ENCODE measurements at places on chromosomes 2 and 18.

DNA sequence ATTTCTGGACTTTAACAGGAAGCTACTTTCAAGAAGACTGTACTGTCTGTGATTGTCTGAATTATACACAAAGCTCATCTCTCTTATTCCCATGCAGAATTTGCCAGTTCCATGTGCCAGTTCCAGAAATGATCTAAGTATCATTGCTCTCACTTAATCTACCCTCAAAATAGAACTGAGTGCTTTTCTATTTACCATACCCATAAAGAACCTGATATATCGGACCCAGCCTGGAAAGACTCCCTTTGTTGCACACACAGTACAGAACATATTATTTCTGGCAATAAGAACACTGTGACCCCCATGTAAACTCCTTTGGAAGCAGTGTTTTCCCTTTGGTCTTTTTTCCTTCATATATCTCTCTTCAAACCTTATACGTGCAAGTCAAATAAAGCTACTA, 102.3 kb upstream of the TTN start:
- no peak for DNase-seq

DNA sequence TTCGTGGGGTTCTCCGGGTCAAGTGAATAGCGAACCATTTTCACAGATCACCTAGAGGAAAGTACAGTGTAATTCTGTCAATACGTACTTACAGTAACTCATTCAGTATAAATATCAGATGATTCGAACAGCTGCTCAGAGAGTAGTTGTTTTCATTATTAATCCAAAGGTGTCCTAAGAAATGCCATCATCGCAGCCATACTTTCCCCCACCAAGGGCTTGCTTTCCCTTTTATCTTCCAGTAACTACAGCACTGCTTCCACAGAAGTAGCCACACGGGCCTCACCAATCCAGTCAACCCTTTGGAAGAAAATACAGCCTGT, 4.5 kb upstream of the C18orf32 start:
- DNase-seq = no peak

DNA sequence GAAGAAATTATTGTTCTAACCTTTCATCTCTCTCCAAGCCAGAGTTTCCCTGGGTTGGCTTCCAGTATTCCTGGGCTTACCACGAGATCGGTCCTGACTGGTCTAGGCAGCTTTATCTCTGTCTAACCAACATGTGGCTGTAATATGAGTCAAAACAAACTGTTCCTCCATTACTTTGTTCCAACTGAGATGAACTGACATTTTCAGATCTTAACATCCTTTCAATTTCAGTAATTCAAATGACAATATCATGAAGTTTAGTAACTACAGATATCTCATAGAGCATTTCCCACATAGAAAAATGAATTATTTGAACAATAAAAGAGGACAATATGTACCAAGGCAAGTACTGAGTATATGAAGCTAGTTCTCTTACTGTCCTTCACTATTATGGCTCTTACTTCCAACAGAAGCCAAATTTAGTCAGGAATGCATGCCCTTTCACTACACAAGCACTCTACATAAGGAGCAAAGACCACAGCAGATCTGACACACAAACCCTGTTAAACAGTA, 15.5 kb downstream of the SLC25A12 start:
- DNase-seq = no peak

- DNase-seq = no peak
Measured at GRCh38 chr2:172596776-172597175, 40.9 kb downstream of the PDK1 start.

DNA sequence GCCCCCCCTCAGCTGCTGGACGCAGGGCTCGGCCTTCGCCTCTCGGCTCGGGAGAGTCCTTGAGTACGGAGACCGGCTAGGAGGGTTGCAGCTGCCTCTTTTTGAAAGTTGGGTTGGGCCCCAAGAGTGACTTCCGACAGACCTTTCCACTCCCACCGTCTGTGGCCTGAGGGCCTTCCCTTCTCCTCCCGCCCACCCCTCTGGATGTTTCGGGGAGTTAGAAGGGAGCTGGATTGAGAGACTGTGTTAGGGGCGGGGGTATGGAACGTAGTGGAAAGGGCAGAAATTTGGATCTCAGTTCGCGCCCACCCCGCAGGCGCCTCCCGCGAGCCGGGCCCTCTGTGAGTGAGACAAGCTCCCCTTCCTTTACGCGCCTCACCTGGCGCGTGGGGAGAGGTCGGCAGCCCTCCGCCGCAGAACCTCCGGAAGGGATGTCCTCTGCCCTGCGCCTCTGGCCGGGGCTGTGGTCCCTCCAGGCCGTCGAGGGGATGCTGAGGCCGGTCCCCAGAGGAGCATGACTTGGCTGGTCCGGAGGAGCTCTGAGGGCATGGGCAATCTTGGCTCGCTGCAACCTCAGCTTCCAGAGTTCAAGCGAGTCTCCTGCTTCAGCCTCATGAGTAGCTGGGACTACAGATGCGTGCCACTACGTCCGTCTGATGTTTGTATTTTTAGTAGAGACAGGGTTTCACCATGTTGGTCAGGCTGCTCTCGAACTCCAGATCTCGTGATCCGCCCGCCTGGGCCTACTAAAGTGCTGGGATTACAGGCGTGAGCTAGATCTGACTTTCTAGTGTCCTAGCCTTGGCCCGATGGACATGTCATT, 15.9 kb downstream of the C2orf74 start:
- no peak for DNase-seq

DNA sequence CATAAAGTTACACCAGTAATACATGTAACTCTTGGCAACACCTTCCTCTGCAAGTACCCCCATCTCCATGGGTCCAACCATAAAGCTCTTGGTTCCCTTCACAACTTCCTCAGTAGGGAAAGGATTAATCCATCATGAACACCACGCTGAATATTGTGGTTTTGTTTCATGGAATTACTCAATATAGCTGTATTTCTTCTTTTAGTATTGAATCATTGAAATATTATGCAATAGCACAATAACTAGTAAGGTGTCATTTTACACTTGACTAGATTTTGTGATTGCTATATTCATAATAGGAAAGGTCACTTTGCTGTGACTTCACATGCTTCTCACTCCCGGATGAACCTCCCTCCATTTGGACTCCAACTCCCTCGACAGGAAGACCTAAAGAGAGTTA, 29.7 kb upstream of the PID1 start:
- DNase-seq = no peak

- no peak for DNase-seq
Measured at GRCh38 chr2:153864022-153864421, 7.7 kb upstream of the GALNT13 start.

DNA sequence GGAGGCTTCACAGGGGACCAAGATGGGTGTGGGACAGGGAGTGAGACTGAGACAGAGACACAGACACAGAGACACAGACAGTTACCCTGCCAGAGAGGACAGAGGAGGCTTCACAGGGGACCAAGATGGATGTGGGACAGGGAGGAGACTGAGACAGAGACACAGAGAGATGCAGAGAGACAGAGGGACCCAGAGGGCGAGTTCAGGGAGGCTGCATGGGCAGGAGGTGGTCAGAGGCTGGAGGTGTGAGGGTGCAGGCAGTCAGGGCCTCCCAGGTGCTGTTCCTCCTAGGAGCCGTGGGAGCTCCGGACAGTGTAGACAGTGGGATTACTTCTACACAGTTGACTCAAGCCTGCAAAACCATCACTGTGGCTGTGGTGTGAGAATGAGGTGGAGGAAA, 206.2 kb upstream of the PXDN start:
- no peak for DNase-seq

GRCh38 chr2:133264989-133265401, 303.3 kb downstream of the NCKAP5 start:
- no peak for DNase-seq

- no peak for DNase-seq
Measured at GRCh38 chr2:109395494-109396201, 218.1 kb downstream of the SEPTIN10 start.

GRCh38 chr18:73292156-73292555, 424.4 kb upstream of the NETO1 start:
- DNase-seq = no peak
